ENCODE measurements at places on chromosomes 16 and 17.

DNA sequence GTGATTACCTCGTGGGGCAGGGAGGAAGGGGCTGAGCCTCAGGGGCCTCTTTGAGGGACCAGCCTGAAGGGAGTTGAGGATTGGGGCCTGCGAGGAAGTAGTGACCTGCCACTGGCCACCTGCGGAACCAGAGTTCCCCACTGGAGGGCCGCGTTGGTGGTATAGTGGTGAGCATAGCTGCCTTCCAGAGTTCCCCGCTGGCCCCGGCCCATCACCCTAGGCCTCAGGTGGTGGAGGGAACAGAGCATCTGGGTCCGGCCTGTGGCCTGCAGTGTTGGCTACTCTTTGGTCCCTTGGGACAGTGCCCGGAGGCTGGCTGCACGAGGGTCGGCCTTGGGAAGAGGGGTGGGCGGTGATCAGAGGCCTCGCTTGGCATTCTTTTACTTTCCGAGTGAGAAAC, 20.5 kb downstream of the MGAT5B start:
- no peak for DNase-seq

- no peak for DNase-seq
Measured at GRCh38 chr17:70804161-70804560, 634.8 kb downstream of the KCNJ2 start.

DNA sequence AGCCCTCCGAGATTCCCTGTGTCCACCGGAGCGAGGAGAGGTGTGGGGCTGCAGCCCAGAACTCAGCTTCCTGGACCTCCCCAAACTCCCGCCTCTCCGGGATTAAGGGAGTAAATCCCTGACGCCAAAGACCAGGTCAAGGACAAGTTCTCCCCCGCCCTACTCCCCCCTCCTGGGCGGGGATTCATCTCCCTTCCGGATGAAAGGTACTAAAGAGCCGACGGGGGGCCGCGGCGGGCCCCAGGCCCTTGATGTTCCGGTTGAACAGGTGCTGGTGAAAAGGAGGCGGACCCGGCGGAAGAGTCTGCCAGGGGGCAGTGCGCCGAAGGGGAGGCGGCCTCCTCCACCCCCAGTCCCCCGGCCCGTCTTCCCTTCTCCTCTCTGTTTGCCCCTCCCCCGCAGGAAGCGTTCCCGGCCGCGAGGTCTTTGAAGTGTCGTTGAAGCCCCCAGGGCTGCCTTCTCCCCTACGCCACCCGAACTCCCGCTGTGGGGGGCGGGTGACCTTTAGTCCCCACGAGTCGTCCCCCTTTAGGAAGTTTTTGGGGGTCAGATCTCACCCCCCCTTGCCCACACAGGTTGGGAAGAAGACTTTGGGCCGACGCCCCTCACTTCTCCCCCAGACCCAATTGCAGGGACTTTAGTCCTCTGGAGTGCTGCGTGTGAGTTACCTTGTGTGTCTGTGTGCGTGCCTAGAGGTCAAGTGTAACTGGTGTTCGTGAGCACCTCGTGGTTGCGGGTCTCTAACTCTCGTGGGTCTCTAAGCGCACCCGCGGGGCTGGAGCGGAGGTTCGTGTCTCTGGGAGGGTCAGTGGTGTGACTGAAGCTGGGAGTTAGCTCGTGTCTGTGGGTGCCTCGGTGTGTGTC, 1.1 kb upstream of the MLLT6 start:
- DNase-seq: peak; percentile 66

DNA sequence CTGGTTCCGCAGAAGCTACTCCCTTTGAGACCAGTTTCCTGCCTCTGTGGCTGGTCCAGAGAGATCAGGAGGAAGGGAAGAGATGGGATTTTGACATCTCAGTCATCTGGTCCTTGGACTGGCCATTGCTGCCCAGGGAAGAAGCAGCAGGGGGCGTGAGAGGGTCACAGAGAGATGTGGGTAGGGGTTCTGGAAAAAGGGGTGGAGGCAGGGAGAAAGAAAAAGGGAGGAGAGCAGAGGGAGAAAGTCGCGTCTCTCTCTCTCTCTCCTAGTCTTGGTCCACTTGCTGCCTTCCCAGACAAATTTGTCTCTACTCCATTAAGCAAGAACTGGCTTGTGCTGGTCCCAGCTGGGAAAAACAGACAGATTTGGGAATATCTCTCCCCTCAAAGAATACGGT, 4.4 kb downstream of the SHBG start:
- DNase-seq: peak; percentile 56

DNA sequence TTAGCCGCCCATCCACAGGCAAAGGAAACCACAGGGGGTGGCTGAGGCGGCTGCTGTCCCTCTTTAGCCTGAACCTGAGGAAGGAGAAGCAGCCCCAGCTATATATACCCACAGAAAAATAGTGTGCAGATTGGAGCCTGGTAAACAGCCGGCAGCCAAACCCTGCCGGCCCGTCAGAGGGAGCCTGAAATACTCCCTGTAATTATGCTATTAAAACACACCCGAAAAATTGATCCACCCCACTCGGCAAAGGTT, 6.8 kb downstream of the PIEZO1 start:
- no peak for DNase-seq
